ENCODE measurements at places on chromosomes 16 and 17.

- no peak for DNase-seq
These were observed 46.1 kb downstream of the IRX3 start for GRCh38 chr16:54240271-54241129.

DNA sequence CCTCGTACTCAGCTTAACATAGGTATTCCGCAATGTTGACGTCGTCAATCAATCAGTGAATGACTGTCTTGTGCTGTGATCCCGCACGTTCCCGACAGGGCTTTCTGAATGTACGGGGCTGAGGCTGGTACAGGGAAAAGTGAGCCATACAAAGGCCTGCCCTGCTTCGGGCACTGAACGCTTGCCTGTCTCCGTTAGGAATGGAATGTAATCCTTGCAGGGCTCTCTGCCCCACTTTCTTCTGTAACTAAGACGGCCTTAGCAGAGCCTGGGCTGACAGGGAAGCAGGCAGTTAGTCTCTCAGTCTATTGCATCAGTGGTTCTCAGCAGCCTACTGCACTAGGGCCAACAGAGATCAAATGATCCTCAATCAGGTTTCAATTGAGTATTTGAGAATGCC, 16.2 kb upstream of the MYH3 start:
- no peak for DNase-seq

DNA sequence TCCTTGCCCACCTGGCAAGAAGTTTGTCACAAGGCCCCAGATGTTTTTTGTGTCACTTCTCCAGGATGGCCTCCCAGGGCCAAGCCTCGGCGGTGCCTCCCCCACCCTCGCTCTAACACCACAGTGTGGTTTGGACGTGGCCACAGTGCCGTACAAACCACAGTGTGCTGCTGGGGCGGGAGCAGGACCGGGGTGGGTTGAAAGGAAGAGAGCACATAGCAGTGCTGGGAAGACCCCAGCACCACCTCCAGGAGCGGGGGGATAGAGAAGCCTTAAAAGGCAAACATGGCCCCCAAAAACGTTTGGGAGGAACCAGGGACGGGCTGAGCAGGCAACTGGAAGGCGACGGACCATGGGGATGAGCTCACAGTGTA, 5.0 kb upstream of the BCL6B start:
- no peak for DNase-seq

GRCh38 chr17:16288860-16289571, 64.3 kb downstream of the CENPV start:
- DNase-seq = no peak

- no peak for DNase-seq
These were observed 160.5 kb upstream of the NOL11 start for GRCh38 chr17:67557052-67557845.

DNA sequence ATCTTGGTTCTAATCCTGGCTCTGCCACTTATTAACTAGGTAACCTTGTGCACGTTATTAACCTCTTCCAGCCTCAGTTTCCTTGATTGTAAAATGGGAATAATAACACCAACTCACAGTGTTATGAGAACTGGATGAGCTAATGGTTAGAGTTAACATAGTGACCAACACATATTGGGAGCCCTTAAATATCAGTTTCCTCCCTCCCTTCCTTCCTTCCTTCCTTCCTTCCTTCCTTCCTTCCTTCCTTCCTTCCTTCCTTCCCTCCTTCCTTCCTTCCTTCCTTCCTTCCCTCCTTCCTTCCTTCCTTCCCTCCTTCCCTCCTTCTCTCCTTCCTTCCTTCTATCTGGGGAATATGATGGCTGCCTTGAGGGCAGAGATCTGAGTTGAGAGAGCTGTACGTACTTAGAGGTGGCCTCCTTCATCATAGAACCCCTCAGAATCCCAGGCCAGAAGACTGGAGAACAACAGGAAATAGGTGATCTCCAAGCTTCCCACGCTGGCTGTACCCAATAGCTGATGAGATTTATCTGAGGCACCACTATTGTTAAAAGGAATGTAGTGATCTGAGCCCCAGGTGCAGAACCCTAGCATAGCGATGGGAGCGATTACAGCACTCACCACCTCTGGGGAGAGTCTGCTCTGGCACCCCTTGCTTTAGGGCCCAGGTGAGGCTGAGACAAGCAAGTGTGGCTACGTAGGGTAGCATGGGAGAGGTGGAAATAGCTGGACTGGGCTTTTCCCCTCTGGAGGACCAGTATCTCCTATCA, 26.2 kb downstream of the CCR7 start:
- DNase-seq = no peak

Data from NCI-H2081 treated with DMSO at 0.1 percent for 48 hours (cell line).